Activated CD4-positive, alpha-beta memory T cell treated with anti-CD3 and anti-CD28 coated beads for 36 hours (primary cell): ENCODE measurements at places on chromosomes 6 and 20.

DNA sequence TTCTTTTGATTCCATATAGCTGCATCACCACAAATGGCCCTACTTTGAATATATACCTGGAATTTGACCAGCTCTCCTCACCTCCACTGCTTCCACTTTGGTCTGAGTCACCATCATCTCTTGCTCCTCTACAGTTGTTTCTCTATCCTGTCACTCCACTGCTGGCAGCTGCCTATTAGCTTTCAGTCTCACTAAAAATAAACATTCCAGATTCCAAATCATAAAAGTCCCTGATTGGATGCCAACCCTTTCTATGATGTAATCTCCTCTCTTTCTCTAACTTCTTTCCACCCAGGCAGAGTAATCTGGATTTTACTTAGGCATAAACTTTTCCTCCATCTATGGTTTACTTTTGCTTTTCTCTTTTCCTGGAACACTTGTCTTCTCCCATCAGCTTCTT is 49.1 kb downstream of the RFPL4B start:
- DNase-seq: no peak

- no peak for DNase-seq
Observed at GRCh38 chr6:123901436-123901835, 97.8 kb downstream of the NKAIN2 start.

DNA sequence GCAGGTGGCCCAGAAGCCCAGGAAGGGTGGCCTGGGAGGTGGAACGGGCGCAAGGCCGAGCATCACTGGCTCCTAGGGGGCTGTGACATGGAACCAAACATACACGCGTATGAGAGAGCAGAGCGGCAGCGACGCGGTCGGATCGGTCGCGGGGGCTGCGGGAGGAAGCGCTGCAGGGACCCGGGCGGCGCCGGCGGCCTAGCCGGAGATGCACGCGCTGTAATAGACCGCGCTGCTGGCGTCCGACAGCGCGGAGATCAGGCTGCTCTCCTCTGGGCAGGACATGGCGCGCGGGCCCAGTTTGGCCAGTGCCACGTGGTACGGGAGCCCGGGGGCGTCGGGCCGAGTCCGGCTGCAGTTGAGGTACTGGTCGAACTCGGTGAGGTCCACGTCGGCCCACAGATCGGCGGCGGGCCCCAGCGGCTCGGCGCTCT is 1.5 kb downstream of the SOX18 start:
- DNase-seq: no peak

- peak; percentile 69 for DNase-seq
Observed at GRCh38 chr20:58634521-58635278, 16.4 kb upstream of the STX16 start.

GRCh38 chr6:109024784-109025183 is 69.9 kb downstream of the SESN1 start:
- DNase-seq: no peak
